ENCODE measurements at places on chromosomes 1 and 21.
A peak's percentile ranks its signal among the peaks of the same experiment; 100 is the strongest.

DNA sequence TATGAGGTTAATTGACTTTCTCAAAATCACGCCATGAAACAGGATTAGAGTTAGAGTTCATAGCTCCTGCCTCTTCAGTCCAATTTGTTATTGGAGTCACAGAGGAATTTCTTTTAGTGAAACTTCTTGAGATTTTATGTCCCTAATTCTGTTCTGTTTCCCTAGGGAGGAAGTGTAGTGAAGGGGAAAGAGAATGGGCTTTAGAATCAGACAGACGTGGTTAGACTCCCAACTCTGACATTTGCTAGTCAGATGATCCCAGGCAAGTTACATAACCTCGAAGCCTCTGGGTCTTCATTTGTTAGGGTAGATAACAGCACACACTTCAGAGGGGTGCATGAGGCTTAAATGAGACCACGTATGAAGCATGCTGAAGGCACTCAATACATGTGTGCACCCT lies 83.9 kb downstream of the ASTN1 start:
- no peak for DNase-seq

DNA sequence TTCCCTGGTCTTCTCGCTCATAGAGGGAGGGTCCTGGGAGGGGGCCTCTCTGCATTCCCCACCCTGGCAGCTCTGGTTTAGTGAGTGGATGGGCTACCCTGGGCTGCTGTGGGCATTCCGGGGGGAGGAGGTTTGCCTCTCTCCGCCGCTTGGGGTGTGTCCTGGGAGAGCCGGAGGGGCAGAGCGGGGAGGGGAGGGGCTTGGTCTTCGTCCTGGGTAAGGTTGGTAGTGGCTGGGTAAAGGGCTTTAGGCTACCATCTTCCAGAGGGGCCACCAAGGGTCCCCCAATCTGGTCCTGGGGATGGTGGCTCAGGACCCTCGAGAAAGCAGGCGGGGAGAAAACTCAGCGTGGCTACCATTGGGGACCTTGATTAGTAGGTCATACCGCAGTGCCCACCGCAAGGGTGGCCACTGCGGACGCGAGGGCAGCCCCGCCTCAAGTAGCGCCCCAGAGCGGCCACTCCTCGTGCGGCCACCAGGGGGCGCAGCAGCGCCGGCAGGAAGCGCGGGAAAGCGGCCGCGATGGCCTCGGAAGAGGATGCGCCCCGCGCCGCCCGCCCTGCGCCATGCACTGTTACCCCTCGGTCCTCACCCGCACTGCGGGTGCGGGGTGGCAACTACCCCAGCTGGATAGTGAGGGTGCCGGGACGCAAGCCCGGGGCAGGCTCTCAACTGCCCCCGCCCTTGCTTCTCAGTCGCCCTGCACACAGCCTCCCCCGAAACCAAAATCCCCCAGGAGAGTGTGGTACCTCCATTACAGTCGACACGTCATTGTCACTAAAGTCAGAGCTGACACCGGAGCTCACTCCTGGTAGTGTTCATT lies 44.1 kb upstream of the SLC25A33 start:
- DNase-seq: peak; percentile 33

- no peak for DNase-seq
Observed at GRCh38 chr1:182682898-182683501, 1.4 kb downstream of the RGS8 start.

GRCh38 chr1:211738691-211739301 lies 63.4 kb upstream of the NEK2 start:
- DNase-seq: no peak

GRCh38 chr1:55076356-55076755 lies 37.0 kb downstream of the PCSK9 start:
- no peak for DNase-seq

DNA sequence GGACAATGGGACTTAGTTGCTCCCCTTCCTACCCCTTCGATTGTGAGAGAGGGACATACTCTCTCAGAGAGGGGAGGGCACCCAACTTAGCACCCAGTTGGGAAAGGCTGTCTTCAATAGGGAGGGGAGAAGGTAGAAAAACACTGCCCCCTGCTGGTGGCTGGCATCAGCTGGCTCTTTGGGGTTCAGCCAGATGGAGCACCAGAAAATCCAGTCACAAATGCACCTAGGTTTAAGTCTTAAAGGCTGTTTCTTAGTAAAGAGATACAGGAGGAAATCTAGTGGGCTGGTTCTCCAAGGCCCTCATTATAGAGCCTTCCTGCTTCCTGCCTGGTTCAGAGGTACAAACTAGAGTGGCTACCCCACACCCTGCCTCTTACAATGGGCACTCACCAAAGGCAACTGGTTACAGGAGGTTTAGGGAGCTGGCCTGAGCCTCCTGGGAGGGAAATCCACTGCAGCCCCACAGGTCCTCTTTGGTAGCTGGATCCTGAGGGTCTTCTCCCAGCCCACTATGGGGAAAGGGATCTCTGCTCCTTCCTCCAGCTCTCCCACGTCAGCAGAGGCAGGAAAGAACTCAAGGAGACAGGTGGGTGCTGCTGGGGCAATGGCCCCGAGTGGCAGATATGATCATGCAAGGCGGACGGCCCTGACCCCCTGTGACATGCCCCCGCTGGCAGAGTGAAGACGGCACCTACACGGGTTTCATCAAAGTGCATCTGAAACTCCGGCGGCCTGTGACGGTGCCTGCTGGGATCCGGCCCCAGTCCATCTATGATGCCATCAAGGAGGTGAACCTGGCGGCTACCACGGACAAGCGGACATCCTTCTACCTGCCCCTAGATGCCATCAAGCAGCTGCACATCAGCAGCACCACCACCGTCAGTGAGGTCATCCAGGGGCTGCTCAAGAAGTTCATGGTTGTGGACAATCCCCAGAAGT lies 28.3 kb downstream of the EIF2D start:
- DNase-seq: peak; percentile 75

- no peak for DNase-seq
Observed at GRCh38 chr1:97505816-97506215, 415.0 kb downstream of the DPYD start.

DNA sequence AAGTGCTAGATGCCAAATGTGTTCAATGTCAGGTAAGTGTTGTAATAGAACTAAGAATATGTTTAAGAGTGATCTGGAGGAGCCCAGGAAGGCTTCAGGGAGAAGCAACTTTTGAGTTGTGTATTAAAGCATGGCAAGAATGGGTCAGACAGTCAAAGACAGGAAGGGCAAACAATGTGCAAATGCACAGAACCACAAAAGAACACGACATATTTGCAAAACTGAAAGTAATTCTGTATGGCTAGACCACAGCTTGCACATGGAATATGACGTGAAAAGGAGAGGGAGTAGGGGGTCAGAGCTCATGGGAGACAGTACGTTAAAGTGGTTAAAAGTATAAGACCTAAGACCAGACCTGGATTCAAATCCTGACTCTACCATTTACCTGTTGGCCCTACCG lies 7.1 kb upstream of the SORT1 start:
- no peak for DNase-seq

DNA sequence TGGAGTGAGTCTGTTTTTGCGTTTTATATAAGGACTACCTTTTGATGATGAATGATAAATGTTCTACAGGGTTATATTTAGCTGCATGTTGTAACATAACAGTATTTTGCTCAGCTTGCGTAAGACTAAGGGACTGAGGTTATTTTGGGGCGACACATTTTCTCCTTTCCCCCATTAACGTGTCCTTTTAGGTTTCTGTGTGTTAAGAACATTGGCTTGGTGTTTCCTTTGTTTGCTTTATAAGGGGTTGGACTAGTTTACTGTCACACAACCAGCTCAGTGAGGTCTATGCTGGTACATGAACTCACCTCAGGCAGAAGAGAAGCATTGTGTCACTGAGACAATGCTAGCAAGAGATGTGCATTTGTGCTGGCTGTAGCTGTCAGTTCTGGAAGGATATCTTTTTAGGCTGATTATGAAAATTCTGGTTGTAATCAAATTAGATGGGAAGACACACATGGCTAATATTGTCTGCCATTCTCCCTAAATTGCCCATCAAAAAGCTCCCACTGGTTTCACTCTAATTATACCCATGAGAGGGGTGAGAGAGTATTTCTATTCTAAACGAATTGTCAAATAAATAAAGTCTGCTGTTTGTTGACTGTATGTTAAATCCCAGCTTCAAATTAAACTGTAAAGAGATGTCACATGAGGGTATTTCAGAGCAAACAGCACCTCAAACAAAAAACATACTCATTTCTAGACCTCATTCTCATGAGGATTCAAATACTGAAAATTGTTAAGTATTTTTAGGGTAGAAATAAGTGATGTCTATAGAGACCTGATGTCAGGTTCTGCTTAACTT lies 62.6 kb downstream of the CDC14A start:
- DNase-seq: no peak

DNA sequence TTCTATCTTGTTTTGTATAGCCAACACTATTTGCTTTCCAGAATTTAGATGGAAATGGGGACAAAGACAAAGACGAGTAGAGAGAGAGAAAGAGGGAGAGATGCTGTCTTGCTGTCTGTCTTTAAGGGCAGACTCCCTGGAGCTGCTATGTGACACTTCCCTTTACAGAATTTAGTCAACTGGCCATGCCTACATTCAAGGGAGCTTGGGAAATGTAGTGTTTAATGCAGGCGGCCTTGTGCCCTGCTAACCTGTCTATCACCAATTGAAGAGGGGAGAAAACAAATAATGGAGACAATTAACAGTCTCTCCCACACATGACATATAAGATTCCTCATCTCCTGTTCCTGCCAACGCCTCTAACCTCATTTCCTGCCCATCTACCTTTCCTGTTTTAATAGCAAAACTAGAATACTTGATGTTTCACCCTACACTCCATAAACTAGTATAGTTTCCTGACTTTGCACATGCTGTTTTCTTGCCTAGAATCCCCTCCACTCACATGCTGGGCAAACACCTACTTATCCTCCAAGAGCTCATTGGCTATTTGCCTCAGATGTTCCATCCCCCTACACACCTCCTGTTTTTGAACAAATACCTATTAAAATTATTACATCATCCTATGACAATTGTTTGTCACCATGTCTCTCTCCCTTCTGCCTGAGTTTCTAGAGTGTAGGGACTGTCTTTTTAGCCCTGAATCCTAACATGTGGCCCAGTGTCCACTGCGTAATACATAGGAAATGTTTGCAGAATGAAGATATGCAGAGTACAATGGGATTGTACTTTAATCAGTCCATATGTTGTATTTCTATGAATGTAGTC lies 117.2 kb downstream of the SLC25A24 start:
- no peak for DNase-seq

GRCh38 chr1:77686796-77687518 lies 4.5 kb upstream of the ZZZ3 start:
- DNase-seq: no peak

GRCh38 chr1:114691061-114691460 lies 4.3 kb downstream of the AMPD1 start:
- no peak for DNase-seq

- no peak for DNase-seq
Observed at GRCh38 chr1:247411621-247412327, 4.2 kb upstream of the NLRP3 start.

- DNase-seq: no peak
Observed at GRCh38 chr1:183635099-183635605, 431 bp downstream of the ARPC5 start.

DNA sequence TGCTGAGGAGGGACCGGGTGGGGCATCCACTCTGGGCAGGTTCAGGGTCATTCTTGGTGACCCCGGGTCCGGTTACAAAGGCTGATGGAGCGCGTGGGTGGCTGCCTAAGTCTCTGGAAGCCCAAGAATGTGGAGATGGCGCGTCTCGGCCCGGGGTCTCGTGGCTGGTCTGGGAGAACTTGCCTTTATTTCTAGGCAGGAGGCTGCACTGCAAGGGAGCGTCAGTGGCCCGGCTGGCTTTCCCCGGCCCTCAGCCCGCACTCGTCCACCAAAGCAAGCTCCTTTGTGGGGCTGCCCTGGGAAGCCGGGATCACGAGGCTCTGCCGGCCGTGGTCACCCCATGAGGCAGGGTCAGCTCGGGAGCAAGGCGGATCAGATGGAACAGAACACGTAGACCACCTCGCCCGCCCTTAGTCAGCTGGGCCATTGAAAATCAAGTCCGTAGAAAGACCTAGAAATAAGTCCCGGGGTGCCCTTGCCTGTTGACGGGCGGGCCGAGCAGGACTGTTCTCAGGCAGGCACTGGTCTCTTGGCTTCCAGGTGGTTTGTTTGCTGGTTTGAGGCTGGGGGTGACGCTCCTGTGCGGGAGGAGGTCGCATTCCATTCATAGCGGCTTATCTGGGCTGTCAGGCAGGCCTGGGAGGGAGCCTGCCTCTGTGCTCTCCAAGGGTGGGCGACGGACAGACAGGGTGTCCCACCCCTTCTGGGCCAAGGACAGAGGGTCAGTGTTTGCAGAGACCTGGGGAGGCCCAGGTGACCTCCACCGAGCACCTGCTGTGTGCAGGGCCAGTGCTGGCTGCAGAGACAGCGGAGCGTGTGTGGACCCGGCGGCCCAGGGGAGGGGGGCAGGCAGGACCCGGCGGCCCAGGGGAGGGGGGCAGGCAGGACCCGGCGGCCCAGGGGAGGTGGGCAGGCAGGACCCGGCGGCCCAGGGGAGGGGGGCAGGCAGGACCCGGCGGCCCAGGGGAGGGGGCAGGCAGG lies 25.8 kb downstream of the COL18A1 start:
- no peak for DNase-seq

DNA sequence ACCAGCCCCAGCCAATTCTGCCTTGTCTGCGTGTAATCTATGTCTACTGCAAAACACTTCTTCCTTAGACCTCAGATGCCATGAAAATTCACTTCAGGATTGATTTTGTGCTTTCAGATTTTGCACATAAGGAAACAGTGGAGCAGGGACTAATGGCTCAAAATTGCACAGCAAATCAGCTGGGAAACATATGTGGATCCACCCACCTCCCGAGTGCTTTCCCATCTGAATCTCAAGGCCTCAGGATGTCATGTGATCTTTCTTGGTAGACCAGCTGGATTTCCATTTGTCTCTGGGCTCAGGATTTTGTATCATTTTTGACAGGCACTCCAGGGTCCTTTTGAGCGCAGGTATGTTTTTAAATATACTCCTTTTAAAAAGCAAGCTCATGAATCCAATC lies 158.6 kb downstream of the MIS18A start:
- no peak for DNase-seq

- DNase-seq: no peak
Observed at GRCh38 chr1:149997585-149998262, 12.8 kb downstream of the OTUD7B start.

DNA sequence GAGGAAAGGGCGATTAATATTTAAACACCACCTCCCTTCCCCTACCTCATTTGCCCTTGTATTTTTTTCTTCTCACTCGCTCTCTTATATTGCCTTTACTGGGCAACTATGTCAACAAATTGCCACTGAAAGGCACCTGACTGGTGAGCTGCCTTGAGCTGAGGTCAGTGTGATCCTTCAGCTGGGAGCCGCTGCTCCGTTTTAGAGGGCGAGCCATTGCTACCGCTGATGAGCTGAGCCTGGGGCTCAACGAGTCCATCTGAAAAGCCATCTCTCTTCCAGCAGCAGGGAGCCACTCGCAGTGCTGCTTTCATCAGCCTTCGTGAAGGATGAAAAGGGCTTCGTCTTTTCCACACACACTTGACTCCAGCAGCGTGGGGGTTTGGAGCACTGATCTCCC lies 108.0 kb upstream of the KIF26B start:
- no peak for DNase-seq

GRCh38 chr1:205538235-205538840 lies 33.9 kb downstream of the CDK18 start:
- no peak for DNase-seq

All from stimulated activated CD4-positive, alpha-beta T cell treated with anti-CD3 and anti-CD28 coated beads, TNF-alpha, amount 100 ng/mL, for 24 hours (primary cell).